ENCODE measurements at places on chromosomes 13 and 19.

DNA sequence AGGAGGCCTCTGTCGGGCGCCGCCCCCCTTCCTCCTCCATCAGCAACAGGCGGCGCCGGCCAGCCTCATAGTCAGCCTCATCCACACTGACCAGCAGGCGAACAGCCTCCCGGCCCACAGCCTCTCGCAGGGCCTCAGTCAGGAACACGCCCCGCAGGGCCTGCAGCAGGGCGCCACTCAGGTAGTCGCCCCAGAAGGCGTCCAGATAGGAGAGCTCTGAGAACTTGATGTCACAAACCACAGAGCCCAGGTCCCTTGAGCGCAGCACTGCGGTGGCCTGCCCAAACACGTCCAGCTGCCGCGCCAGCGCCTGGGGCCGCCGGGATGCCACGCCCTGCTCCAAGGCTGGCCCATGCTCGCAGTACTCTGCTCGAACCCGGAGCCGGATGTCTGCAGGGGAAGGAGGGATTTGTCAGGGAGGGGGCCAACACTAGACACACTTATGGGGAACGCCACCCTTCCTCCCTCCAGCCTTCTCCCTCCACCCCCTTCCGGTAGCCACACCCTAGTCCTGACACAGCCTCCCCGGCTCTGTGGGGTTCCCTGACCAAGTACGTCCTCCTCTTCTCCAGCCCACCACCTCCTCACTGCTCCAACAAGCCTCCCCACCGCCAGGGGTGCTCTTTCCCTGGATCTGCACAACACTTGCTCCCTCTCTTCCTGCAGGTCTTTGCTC, 17.9 kb downstream of the DEDD2 start:
- no peak for DNase-seq

GRCh38 chr19:18685597-18686190, 2.2 kb downstream of the CRTC1 start:
- DNase-seq: no peak

DNA sequence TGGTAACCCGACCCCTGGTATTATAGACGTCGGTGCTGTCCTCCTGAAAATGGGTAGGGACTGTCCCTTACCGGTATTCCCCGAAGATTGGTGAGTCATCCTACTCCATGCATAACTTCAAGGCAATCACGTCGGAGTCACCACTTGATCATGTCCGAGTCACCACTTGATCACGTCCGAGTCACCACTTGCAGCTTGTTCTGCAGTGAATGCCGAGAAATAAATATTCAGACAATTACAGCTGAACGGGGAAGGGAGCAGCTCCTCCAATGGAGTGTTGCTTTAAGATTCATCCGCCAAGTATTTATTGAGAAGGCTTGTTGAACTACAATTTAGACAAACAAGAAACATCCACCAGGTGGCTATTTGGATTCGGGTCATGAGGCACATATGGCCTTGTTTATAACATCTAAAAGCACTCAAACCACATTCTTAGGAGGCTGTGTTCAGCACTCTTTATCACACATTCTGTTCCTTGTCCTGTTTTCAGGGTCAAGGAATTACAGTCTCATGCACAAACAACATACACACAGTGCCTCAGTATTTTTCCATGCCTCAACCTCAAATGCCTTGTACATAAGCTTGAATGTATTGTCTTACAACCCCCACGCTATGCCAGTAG, 43.1 kb downstream of the ZNF726 start:
- no peak for DNase-seq

DNA sequence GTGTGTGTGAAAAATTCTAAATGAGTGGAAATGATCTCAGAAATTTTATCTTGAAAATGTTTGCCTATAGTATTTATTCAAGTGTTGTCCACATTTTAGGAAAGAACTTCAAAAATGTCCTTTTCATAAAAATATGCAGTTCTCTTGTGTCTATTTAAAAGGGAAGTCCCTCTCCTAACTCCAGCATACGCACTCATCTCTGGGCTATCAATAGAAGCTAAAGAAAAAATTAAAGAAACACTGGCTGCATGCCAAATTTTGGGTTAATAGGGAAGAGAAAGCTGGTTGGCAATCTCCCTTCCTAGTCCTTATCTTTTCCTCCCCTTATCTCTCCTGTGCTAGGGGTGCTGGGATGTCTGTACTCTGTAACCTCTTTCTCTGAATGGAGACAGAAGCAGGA, 313.3 kb downstream of the ENOX1 start:
- DNase-seq: no peak

GRCh38 chr19:16721051-16721450, 1.4 kb downstream of the NWD1 start:
- no peak for DNase-seq

- DNase-seq: no peak
Observed at GRCh38 chr13:60931858-60932546, 483.6 kb downstream of the PCDH20 start.

All from NCI-H1436 treated with DMSO at 0.1 percent for 48 hours (cell line).